Activated CD4-positive, CD25-positive, alpha-beta regulatory T cell treated with anti-CD3 and anti-CD28 coated beads, Interleukin-2, amount 50 U/mL, for 16 hours (primary cell): ENCODE measurements at places on chromosomes 13 and 19.

DNA sequence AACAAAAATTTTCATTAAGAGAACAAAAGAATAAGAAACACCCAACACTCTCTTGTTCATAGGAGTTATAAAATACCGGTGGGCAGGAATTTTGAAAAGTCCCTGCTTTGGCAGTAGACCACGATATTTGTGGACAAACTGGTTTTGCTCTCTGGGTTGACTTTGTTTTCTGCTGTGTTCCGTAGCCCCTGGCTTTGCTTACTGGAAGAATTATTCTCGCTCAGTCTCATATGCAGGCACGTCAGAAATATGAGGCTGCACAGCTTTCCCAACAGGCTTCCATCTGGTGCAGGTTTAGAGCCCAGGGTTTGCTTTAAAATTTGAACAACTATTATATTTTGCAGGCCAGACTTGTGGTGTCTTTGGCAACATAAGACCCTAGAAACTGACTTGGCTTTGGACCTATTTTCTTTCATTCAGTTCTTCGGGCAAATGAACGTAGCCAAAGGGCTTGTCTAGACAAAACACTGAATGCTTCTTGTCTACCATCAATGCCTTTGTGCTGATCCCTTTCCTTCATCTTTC lies 2012.6 kb downstream of the PCDH9 start:
- DNase-seq, result no peak

GRCh38 chr19:8307400-8307964 lies 676 bp downstream of the CD320 start:
- no peak for DNase-seq

- DNase-seq, result no peak
Observed at GRCh38 chr13:75689686-75690085, 53.6 kb downstream of the LMO7 start.

- no peak for DNase-seq
Observed at GRCh38 chr13:75072368-75072767, 409.6 kb downstream of the TBC1D4 start.

DNA sequence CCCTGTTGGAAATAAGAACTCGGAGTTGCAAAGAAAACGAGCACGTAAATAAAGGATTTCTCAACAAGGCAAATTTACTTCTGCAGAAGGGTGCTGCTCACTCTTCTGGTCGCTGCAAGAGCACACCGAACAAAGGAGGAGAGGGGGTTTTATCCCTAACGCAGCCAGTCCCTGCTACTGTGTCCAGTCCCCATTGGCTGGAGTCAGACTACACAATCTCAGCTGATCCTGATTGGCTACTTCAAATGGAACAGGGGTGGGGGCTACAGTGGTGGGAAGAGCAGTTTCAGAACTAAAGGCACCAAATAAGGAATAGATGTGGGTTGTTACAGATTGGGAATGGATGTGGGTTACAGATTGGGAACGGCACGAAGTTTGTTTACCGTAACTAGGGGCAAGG lies 63.9 kb upstream of the MCF2L start:
- no peak for DNase-seq

DNA sequence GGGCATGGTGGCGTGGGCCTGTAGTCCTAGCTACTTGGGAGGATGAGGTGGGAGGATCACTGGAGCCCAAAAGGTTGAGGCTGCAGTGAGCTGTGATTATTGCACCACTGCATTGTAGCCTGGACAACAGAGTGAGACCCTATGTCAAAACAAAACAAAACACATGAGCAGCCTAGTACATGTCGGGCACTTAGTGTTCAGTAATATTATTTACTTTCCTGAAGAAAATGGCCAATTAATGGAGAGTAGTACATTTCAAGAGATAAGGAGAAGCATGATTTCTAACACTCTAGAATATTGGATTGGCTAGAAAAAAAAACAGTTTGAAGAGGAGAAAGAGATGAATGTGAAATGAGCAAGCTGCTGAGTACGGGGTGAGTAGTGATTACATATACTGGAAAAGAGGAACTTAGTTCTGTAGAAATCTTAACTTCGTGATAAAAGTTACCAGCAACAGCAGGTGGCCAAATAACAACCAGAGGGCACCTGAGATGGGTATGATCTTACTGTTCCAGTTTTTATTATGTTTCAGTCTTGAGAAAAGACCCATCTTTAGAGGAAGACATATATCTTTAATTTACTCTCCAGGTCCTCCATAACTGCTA lies 36.2 kb downstream of the SPATA13 start:
- DNase-seq, result no peak
